ENCODE measurements at places on chromosomes 3 and 15.

- DNase-seq, result no peak
These were observed 23.2 kb upstream of the IQCF6 start for GRCh38 chr3:51802106-51802703.

DNA sequence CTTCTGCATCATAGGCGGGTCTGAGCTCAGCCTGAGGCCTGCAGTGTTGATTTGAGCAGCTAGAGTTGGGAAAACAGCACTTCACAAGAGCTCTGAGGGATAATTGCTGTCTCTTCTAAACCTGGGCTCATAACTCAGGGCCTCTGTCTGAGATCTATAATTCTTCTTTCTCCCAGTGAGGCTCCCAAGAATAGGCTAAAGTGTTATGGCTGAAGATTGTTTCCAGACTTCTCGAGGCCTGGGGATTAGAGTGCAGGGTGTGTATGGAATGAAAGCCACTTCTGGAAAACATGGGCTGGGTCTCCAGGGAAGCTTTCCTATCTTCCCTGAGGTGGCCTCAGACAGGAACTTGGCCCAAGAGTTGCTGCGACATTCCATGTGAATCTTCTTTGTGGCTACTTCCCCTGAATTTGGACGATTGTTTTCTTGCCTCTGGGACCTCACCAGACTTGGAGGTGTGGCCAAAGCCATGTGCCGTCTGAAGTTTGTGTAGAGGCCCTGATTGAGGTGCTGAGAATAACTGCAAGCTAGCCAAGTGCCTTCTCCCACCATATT lies 26.5 kb downstream of the MTMR14 start:
- no peak for DNase-seq

- DNase-seq, result no peak
These were observed 191.5 kb upstream of the SLC24A5 start for GRCh38 chr15:47929138-47929803.

DNA sequence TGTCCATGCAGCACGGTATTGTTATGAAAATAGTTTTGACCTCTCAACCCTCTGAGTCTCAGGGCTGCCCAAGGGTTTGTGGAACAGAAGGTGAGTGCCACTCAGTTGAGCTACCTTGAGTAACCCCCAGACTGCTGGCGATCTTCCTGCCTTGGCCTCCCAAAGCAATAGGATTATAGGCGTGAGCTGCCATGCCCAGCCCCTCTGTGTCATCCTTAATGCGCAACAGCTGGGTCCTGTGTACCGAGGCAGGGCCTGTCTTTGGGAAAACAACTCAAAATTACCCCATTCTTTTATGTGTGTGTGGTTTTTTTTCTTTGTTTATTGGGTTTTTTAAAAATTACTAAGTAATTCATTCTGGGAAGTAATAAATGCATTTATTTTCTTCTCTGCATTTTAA lies 78.3 kb upstream of the TPM1 start:
- DNase-seq, result no peak

DNA sequence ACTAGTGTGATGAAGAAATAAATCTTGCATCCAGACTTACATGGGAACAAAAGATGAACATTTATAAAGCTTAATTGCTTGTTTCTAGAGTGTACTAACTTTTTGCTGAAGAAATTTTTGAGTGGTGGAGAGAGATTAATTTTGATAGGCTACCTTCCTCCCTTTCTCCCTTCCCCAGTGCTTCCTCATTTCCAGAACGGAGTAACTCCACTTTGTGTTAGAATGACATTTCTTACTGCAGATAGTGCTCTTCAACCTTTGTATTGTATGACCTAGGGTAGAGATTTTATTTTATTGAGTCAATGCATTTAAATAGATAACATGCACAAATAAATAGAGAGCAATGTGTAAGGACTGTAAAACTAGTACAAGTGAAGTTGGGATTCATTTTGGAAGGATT lies 1.9 kb downstream of the ATP1B3 start:
- DNase-seq, result no peak

DNA sequence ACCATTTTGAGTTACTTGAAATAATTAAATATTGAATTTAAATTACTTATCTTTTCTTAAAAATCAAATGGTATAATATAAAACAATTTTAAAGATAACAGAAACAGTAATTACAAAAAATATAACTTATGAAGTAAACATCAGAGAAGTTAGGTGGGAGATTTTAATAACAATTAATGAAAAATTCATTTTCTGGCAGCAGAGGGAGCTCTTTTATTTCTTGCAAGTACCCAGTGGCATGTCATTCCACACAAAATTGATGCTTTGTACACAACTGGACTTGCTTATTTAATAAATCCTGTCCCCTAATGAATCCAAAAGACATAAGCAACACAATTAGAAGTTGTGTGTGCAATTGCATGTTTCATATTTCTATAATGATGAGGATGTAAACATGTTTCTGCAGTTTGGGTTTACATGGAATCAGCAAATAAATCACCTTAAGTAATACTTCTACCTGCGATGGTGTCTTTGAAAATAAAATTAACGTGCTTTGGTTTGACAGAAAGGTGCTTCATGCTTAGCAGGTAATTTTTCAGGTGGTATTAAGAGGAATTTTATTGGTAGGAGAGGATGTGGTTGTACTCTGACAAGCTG lies 861.3 kb downstream of the ZPLD1 start:
- no peak for DNase-seq

DNA sequence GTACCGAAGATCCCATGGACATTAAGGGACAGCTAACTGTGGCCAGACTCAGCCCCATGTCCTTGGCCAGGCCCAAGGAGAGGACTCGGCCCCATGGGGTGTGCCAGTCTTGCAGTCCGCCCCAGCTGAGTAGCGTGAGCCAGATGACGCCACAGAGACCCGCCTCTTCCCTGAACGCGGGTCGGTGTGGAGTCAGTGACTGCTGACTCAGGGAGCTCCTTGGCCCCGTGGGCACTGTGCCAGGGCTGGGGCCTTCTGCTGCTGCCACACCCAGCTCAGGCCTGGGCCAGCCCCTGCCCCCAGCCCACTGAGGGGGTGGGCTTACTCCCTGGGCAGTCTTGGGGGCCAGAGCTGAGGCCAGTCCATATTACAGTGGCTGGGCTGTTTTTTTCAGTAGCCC lies 52.8 kb downstream of the PLXNA1 start:
- peak; percentile 87 for DNase-seq

DNA sequence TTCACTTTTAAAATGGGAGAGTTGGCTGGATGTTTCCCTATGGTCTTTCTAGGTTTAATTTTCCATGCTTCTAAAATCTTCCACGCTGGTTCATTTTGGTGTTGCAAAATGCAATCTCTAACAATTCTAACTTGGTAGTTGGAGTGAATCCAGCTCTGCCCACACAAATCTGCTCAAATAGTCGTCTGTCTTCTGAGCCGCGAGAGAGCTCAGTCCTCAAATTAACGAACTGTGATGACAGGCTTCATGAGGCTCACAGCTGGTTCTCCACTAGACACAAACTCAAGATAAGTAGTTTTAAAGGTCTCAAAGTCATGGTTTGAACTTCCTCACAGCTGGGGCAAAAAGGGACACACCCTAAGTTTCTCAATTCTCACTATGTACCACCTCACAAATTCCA lies 178.6 kb upstream of the LYSMD4 start:
- DNase-seq, result no peak

GRCh38 chr3:188165596-188165995 lies 11.6 kb downstream of the LPP start:
- DNase-seq, result no peak

- DNase-seq, result no peak
These were observed 112.1 kb downstream of the SEMA5B start for GRCh38 chr3:122915300-122916055.

- DNase-seq, result peak; percentile 77
These were observed 27.0 kb downstream of the CCNL1 start for GRCh38 chr3:157132936-157133335.

Data from posterior cingulate gyrus (tissue), 11 donors.